Activated naive CD8-positive, alpha-beta T cell treated with anti-CD3 and anti-CD28 coated beads, Interleukin-2, amount 50 U/mL, for 16 hours (primary cell): ENCODE measurements at places on chromosomes 16 and 17.

GRCh38 chr17:50952013-50952412 lies 85.9 kb upstream of the TOB1 start:
- no peak for DNase-seq

DNA sequence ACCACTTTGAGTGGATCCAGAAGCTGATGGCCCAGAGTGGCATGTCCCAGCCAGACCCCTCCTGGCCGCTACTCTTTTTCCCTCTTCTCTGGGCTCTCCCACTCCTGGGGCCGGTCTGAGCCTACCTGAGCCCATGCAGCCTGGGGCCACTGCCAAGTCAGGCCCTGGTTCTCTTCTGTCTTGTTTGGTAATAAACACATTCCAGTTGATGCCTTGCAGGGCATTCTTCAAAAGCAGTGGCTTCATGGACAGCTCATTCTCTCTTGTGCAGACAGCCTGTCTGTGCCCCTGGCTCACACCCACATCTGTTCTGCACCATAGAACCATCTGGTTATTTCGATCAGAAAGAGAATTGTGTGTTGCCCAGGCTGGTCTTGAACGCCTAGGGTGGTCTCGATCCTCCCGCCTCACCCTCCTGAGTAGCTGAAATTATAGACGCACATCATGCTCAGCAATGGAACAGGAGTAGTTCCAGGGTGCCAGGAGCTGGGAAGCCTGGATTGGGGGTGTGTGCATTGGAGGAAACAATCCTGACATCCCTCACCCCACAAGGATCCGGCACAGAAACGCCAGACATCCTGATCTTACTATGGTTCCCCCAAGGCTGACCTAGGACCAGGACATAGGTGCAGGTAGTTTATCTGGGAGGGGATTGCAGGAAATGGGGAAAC lies 4.6 kb downstream of the PRSS21 start:
- DNase-seq: no peak

GRCh38 chr17:44777394-44778348 lies 18.9 kb downstream of the ADAM11 start:
- DNase-seq: no peak

DNA sequence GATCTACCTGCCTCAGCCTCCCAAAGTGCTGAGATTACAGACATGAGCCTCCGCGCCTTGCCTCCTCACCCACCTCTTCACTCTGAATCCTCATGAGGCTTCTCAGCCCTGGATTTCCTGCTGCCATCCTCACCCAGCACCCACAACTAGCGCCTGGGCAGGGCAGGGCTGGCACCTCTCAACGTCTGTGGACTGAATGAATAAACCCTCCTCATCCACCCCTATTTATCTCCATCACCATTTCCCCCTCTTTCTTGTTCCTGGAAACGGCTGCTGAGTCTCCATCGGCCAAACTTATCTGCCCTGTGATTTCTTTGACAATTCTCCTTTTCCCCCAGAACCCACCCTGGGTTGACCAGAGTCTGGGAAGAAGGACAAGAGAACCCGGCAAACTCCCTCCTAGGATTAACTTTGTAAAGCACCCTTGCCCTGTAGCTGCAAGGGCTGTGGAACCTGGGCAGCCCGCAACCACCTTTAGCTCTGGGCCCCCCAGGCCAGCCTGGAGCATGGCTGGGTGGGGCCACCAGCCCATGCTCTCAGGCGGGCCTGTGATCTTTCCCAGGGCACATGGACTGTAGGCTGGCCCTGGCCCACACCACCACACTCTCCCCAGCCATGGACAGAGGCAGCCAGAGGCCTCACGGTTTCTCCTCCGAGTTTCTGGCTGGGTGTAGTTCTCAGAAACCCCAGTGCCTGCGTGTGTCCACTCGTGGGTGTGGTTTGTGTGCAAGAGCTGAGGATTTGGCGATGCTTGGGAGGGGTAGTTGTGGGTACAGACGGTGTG lies 2.4 kb downstream of the SPN start:
- no peak for DNase-seq

- no peak for DNase-seq
Measured at GRCh38 chr17:42230225-42230624, 35.9 kb upstream of the GHDC start.

DNA sequence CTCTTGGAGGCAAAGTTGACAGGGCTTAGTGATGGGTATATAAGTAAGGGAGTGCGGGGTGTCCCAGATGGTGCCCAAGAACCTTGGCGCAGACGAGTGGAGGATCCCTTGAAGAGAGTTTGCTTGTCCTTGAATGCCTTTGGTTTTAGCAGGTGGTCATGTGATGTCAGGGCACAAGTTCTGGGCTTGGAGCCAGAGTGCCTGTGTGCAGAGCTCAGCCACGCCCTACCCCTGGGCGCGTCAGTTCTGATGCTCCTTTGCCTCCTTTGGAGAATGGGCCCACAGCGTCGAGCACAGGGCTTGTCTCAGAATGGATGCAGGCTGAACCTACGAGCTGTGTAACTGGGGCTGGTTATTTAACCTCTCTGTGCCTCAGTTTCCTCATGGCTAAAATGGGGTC lies 412.2 kb upstream of the EEF2KMT start:
- no peak for DNase-seq

DNA sequence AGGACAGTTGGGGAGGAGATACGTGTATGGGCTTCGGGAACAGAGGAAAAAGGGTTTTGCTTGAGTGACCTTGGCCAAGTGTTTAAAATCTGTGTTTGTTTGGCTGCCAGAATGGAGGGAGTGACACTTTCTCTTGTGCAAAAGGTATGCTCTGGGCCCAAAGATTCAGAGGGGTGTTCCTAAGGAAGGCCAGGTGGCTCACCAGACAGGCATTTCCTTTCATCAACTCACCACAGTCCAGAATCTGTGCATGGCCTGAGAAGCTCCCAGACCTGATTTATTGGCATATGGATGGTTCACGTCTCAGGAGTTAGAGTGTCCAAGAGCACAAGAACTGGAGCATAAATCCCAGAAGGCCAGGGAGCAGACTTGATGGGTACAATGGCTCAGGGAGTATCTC lies 53.4 kb upstream of the NLK start:
- no peak for DNase-seq

DNA sequence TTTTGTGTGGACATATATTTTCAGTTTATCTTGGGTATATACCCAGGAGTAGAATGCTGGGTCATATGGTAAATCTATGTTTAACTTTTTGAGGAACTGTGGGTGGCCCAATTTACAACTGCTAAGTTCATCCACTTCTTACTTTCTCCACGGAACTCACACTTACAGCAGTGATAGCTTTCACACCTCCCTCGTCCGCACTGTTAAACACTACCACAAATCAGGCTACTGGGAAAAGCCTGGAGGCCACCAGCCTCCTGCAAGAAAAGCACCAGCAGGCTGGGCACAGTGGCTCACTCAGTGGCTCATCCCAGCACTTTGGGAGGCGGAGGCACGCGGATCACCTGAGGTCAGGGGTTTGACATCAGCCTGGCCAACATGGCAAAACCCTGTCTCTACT lies 14.7 kb upstream of the ZG16 start:
- DNase-seq: no peak

DNA sequence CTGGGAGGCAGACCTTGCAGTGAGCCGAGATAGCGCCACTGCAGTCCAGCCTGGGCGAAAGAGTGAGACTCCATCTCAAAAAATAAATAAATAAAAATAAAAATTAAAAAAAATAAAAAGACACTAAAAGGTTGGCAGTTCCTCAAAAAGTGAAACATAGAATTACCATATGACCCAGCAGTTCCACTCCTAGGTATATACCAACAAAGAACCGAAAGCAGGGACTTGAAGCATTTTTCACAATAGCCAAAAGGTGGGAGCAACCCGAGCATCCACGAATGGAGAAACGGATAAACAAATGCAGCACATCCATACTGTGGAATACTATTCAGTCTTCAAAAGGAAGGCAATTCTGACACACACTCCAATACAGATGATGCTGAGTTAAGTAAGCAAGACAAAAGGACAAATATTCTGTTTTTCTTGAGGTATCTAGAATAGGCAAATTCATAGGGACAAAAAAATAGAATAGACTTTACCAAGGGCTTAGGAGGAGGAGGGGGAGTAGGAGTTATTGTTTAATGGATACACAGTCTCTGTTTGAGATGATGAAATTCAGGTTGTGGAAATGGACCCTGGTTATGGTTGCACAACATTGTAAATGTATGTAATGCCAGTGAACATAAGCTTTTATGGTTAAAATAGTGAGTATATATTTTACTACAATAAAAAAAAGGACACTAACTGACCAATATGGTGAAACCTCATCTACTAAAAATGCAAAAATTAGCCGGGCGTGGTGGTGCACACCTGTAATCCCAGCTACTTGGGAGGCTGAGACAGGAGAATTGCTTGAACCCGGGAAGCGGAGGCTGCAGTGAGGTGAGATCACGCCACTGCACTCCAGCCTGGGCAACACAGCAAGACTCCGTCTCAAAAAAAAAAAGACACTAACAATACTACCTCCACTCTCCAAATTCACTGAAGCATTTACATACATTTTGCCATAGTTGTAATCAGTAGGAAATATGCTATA lies 27.0 kb upstream of the SLC35B1 start:
- DNase-seq: no peak
